Psoas muscle (tissue), 8 donors: ENCODE measurements at places on chromosomes 4 and X. TPM values are rescaled to one million over a fixed set of nuclear protein-coding genes. Genes with fewer than 3 reads are reported as not detected.

DNA sequence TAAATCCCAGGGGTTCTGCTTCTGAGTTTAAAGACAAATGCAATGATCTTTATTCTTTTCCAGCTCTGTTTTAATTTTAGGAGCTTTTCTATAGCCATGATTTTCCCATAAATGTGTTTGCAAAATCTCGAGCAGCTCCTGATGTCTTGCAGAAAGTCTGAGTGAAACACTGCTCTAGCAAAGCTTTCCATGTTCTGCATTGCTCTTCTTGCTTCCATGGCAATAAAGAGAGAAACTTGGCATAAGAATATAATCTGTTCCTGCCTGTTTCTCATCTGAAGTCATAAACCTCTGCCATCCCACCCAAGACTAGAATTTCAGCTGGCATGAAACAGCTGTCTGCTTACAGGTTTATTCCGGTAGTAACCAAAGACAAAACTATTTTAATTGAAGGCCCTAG lies 254.5 kb downstream of the SPRY1 start:
- H3K4me3 ChIP-seq: peak overlapping the region; percentile 35
- no peaks in the 10 kb centered on the region for H3K27me3 ChIP-seq
- H3K4me1 ChIP-seq: peaks cover 29% of the 10 kb centered on the region
- peak overlapping the region; percentile 79 for H3K27ac ChIP-seq
- no peak for DNase-seq

Gene SASH3
- polyA plus RNA-seq: 1.1 TPM

GRCh38 chr4:113556382-113557134 lies 205.0 kb downstream of the CAMK2D start:
- H3K4me3 ChIP-seq: no peak overlapping the region
- no peaks in the 10 kb centered on the region for H3K27me3 ChIP-seq
- DNase-seq: no peak
- H3K36me3 ChIP-seq: peaks cover 2% of the 10 kb centered on the region

Gene FREM3
- polyA plus RNA-seq: not detected

- no peak overlapping the region for H3K4me3 ChIP-seq
- no peak overlapping the region for H3K27ac ChIP-seq
- no peaks in the 10 kb centered on the region for H3K36me3 ChIP-seq
- no peak for DNase-seq
- no peaks in the 10 kb centered on the region for H3K4me1 ChIP-seq
Measured at GRCh38 chr4:56513517-56513916, 7.9 kb downstream of the ARL9 start.

DNA sequence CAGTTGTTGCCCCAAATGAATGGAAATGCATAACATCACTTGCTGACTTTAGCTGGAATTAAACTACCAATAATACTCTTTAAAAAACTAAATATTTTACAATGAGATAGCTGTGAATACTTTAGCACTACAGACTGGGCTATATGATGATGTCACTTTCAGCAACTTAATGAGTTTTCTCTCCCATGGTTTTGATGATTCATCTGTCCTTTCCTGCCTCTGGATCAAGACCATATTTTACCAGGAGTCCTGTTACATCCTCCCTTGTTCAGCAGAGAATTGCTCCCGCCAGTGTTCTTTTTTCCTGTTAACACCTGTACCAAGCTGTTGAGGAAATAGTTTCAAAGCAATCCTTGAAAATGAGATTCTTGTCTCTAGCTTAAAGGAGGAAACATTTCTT lies 543.0 kb downstream of the SPRY1 start:
- H3K4me3 ChIP-seq: no peak overlapping the region
- no peak for DNase-seq
- no peaks in the 10 kb centered on the region for H3K27me3 ChIP-seq
- no peaks in the 10 kb centered on the region for H3K36me3 ChIP-seq
- H3K4me1 ChIP-seq: peaks cover 7% of the 10 kb centered on the region

Gene FRG2
- polyA plus RNA-seq: not detected
